NCI-H1048 (cell line): ENCODE measurements at places on chromosomes 11 and 22.

DNA sequence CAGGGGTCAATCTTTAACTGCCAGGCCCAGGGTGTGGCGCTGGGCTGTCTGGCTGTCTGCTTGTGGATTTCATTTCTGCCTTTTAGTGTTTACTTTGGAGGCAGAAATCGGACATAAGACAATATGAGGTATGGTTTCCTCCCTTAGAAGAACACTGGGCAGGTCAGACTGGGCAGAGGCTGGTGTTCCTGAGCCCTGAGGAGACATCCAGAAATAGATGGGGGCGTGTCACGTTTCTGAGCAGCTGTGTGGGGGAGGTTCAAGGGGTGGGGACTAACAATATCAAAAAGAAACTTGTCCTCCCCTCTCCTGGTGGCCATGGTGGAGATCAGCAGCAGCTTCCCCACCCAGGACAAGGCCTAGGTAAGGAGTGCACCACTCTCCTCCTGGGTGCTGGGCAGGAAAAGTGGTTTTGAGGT lies at the start of gene ART1:
Gene ART1 (plus strand): TSS at position 312 of the 419 bp plus-strand sequence. CDS start 14,086 bp downstream, outside the sequence.
- no peak for DNase-seq

DNA sequence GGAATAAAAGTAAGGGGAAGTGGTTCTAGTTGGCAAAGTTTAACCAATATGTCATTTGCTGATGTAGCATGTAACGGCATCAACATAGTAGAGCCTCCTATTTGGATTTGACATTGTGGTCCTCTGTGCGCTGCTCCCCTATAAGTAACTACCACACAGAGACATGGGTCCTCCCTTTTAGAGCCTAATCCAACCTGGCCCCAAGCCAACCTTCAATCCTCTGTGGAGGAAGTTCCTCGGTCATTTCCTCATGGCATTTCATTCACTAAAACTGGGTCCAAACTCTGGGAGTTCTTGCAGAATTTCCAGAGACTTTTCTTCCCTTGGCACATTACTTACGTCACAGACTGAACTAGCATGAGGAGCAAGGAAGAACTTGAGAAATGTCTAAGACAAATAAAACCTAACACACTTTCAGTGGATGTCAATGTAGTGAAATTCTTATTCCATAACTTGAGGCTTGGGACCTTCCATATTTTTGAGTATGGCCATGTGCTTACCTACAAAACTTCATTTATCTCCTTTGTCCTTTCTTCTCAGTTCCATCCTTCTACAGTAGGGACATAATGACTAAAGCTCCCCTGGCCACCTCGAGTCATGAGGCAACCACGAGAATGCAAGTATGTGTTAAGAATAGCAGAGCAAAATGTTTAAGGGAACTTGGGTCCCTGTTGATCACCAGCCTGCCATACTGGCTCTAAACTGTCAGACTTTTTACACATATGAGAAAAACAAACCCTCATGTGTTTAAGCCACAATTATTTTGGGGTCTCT lies 34.7 kb downstream of the MMP20 start:
- no peak for DNase-seq

- no peak for DNase-seq
Measured at GRCh38 chr11:101582989-101583250, 887 bp downstream of the TRPC6 start.

GRCh38 chr11:35791088-35791958 lies 128.7 kb downstream of the TRIM44 start:
- no peak for DNase-seq

GRCh38 chr11:122094836-122095235 lies 21.2 kb downstream of the BLID start:
- no peak for DNase-seq

DNA sequence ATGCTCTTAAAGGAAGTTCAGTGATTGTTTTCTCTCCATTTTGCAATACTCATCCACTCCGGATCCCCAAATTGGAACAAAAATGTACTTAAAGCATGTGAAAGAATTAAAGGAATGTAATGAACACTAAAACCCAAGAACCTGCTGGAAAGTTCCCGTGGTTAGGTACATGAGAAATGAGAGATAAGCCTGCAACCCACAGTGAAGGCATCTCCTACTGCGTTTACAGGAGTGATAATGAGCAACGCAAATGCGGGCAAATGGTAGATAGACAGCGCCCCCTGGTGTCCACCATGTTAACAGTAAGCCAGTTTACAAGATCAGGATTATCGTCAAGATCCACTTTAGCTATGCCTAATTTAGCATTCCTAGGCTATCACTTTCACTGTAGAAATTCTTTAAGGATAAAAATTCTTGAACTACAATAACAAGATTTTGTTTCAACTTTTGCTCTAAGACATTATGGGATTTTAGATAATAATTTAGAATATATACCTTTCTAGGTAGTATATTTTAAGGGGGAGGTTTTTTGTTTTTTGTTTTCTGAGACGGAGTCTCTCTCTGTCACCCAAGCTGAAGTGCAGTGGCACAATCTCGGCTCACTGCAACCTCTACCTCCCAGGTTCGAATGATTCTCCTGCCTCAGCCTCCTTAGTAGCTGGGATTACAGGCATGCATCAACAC lies 29.9 kb downstream of the ALG9 start:
- peak; percentile 45 for DNase-seq

DNA sequence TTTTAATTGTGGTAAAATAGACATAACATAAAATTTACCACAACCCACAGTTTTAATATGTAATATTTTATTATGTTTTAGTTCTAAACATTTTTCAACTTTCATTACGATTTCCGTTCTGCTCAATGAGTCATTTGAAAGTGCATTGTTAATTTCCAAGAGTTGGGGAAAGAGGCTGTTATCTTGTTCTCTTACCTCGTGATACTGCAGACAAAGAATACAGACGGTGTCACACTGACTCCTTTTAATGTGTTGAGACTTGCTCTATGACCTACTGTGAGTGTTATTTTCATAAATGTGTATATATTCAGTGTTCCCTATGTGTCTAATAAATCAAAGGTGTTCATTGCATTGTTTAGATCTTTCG lies 10.8 kb upstream of the RAC2 start:
- DNase-seq, result no peak

- no peak for DNase-seq
Measured at GRCh38 chr11:77416357-77416756, 57.5 kb downstream of the PAK1 start.

DNA sequence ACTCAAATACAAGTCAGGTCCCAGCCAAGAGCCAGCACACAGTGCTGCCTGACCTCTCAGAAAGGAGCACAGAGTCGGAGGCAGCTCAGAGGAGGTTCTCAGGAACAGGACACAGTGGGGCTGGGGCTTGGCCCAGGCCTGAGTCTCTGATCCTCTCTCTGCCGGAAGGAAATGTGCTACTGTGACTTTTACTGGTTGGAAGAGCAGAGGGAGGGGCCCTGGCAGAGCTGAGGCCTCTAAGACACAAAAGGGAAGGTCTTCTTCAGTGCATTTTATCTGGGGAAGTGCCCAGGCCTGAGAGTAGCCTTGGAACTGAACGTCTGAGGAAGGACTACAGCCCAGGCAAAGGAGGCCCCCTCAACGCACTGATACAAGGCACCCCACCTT lies 16.2 kb upstream of the CASTOR1 start:
- DNase-seq, result no peak

GRCh38 chr11:57539342-57539741 lies 1.9 kb downstream of the SMTNL1 start:
- DNase-seq, result no peak

GRCh38 chr11:12239804-12240371 lies 129.5 kb downstream of the MICAL2 start:
- DNase-seq, result no peak

DNA sequence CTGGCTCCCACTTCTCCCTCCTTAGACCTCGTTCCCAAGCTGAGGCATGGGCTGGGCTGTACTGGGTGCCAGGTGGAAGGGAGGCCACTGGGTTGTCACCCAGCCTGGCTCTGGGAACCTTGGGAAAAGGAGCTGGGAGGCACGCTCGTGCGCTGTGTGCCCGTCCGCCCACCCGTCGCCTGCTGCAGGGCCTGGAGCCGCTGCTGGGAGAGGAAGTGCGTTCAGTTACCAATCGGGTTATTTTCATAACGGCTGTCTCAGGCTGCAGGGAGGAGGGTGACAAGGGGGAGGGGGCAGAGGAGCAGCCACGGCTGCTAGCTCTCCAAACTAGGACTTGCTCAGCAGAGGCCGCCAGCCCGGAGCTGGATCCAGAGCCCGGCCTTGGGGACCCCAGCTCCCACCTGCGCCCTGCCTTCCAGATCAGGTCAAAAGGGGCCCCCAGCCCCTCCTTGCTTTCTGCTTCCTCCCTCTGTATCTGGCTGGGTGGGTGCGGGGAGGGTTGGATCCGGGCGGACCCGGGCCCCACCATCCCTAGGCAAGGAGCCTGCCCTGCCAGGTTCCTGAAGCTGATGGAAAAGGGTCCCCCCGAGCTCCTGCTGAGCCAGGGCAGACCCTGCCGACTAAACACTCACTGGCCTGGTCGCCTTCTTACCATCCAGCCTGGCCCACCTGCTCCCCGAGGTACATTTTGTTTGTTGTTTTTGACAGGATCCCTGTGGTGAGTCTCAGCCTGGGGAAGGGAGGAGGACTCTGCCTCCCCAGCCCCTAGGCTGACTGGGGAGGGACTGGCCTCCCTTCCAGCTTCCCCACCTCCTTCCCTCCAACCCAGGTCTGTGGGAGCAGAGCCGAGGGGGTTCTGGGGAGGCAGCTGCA lies 14.3 kb downstream of the DGKZ start:
- DNase-seq, result no peak

DNA sequence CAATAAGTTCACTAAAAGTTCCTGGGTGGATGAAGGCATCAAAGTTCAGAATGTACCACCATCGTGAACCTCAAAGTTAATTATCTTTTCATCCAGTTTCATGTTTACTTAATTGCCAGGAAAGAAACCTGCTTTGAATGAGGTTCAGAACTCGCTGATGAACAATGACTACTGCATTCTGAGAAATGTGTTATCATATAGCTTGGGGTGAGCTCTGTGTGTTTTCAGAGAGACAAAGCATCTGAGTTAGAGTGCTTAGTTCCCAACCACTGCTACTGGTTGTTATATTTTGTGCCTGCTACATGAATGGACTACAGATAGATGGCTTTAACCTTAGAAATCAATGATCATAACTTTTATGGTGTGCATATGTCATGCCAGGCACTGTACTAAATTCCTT lies 1131.0 kb downstream of the DLG2 start:
- DNase-seq, result no peak

- DNase-seq, result no peak
Measured at GRCh38 chr22:25070956-25071355, 118.4 kb downstream of the KIAA1671 start.

DNA sequence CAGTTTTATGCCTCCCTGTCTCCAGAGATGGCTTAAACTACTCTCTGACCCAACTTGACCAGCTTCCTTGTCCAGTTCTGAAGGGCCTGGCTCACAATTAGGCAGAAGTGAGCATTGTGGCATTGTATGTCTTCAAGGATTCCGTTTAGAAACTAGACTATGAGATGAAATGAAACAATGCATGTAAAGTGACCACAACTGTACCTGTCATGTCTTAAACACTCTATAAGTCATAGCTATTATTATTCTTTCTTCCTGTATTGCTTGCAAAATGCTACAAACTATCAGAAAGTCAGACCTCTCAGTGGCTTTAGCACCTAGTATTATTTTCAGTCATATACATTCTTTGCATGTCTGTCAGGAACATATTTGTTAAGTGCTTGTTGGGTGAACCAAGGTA lies 127.9 kb upstream of the MTMR2 start:
- no peak for DNase-seq

DNA sequence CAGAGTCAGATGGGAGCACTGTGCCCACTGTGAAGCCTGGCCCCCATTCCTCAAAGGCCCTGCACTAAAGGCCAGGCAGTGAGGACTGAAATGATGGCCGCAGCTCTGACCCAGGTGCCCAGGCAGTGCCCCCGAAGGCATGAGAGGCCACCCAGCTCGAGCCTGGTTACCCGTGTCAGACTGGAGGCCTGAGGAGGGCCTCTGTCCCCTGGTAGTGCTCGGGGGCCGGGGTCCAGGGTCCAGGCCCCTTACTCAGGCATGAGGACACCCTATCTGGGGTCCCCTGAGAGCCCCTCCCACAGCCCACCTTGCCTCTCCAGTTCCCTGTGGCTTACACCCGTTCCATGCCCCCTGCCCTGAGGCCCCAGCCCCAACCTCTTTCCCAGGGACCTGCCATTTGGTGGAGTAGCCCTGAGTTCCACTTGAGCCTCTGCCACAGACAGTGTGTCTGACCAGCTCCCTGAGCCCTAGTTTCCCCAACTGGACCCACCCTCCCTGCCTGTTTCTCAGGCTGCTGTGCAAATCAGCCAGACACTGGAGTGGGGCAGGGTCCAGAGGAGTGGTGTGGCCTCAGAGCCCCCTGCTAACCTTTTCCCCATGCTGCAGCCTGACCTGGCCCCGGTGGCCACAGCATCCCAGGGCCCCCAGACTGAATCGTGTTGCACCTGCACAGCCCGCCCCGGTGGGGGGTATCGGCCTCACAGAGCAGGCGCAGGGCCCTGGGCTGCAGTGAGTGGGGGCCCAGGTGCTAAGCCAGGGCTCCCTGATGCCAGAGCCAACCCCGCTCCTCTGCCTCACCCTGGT lies 10.8 kb upstream of the ANKRD13D start:
- DNase-seq, result no peak

- no peak for DNase-seq
Measured at GRCh38 chr11:72642884-72643522, 31.2 kb downstream of the PDE2A start.

GRCh38 chr22:39503630-39504029 lies 1.5 kb downstream of the MIEF1 start:
- no peak for DNase-seq

- no peak for DNase-seq
Measured at GRCh38 chr11:43943372-43943930, 1.0 kb downstream of the C11orf96 start.

DNA sequence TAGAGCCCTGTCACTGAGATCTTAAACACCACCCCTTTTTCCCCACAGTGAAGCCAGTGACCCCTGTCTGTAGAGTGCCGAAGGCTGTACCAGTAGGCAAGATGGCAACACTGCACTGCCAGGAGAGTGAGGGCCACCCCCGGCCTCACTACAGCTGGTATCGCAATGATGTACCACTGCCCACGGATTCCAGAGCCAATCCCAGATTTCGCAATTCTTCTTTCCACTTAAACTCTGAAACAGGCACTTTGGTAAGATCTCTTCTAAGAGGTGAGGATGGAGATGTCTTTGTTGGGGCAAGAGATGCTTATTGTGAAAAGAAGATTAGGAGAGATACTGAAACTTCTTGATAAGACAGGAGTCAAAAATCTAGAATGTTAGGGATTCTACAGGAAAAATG lies 75.9 kb downstream of the JAM3 start:
- DNase-seq, result no peak

DNA sequence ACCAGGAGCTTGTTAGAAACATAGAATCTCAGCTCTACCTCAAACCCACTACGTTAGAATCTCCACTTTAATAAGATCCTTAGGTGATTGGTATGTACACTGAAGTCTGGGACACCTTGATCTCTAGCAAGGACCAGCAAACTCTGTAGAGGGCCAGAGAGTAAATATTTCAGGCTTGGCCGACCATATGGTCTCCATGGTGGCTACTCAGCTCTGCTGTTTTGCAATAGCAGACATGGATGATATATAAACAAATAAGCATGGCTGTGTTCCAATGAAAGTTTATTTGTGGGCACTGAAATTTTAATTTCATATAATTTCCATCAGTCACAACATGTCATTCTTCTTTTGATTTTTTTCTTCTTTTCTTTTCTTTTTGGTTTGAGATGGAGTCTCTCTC lies 23.9 kb downstream of the UBASH3B start:
- DNase-seq, result no peak
